Activated CD8-positive, alpha-beta memory T cell treated with anti-CD3 and anti-CD28 coated beads for 1 hour (primary cell): ENCODE measurements at places on chromosomes 6 and 20.

DNA sequence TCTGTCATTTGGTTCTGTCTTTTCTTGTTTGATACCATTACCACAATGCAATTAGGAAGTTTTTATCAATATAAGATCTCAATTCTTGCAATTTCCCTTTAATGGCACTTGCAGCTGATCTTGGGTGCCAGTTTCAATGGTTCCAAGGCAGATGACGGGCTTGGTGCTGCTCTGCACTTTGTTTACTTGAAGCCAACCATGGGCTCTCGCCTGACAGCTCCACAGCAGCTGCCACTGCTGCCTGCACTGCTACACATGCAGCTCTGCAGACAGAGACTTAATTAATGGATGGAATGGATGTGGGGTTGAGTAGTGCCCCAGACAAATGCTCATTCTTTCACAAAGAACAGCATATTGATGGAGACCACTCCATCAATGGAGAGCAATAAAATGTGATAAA lies 1024.3 kb upstream of the EPHA7 start:
- no peak for DNase-seq

- no peak for DNase-seq
Measured at GRCh38 chr20:48671141-48671540, 156.7 kb downstream of the PREX1 start.

- DNase-seq, result no peak
Measured at GRCh38 chr6:4258733-4259132, 123.4 kb upstream of the ECI2 start.

GRCh38 chr20:16296931-16297330 lies 276.3 kb downstream of the KIF16B start:
- no peak for DNase-seq

GRCh38 chr6:17820055-17820454 lies 113.3 kb upstream of the NUP153 start:
- no peak for DNase-seq

- no peak for DNase-seq
Measured at GRCh38 chr6:27290065-27290849, 21.8 kb downstream of the POM121L2 start.

DNA sequence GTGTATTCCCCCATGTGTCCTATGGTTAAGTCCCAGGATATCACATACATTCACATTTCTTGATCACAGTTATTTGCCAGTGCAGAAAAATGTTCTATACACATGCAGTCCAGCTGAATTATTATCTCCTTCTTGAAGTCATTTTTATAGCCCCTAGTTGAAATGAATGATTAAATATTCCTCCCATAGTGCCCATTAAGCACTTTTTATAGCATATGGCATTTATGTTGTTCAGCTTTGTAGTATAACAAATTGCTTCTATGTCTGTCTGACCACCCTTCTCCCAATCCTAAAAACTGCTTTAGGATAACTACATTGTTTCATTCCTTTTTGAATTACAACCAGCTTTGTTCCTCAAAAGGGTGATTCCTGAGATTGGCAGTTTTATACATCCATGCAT lies 123.5 kb downstream of the ADGRB3 start:
- DNase-seq, result no peak
